Renal cortical epithelial cell (primary cell): ENCODE measurements at places on chromosomes 6 and 20. TPM values are rescaled to one million over a fixed set of nuclear protein-coding genes. Genes with fewer than 3 reads are reported as not detected.

LCA5 gene
- 8.3 and 24.0 TPM in 2 replicates for total RNA-seq

KCNQ5 gene
- total RNA-seq, result under 0.01 and 0.35 TPM in 2 replicates

MUC21 gene
- total RNA-seq, result not detected in 2 replicates

FRMD1 gene
- 0.05 TPM in 1 of 2 replicates, not detected in the other for total RNA-seq

BPIFB4 gene
- not detected in 2 replicates for total RNA-seq

ZNF334 gene
- total RNA-seq, result 1.7 and 8.1 TPM in 2 replicates

CRIP3 gene
- total RNA-seq, result 0.25 TPM in 1 of 2 replicates, not detected in the other

ZNF184 gene
- total RNA-seq, result 7.6 and 11.3 TPM in 2 replicates

PRR18 gene
- total RNA-seq, result not detected in 2 replicates

COL21A1 gene
- 0.50 TPM in 1 of 2 replicates, not detected in the other for total RNA-seq

RAET1E gene
- not detected in 2 replicates for total RNA-seq

ZBP1 gene
- total RNA-seq, result 0.35 TPM in 1 of 2 replicates, not detected in the other

PGC gene
- not detected in 2 replicates for total RNA-seq

SLC22A7 gene
- total RNA-seq, result not detected in 2 replicates

RRBP1 gene
- 103 and 338 TPM in 2 replicates for total RNA-seq

OR2J3 gene
- not detected in 2 replicates for total RNA-seq

OOEP gene
- not detected in 2 replicates for total RNA-seq

SLC4A11 gene
- total RNA-seq, result 3.1 and 3.8 TPM in 2 replicates

ALDH5A1 gene
- total RNA-seq, result 1.0 and 3.8 TPM in 2 replicates

CST2 gene
- not detected in 2 replicates for total RNA-seq

CYP21A2 gene
- total RNA-seq, result 0.20 TPM in 1 of 2 replicates, not detected in the other

KHDC3L gene
- total RNA-seq, result not detected in 2 replicates

WFDC10B gene
- total RNA-seq, result not detected in 2 replicates
